Left lung (tissue), 14 donors: ENCODE measurements at places on chromosomes 2 and 18. TPM values are rescaled to one million over a fixed set of nuclear protein-coding genes. Genes with fewer than 3 reads are reported as not detected.

The NTSR2 gene
- not detected for total RNA-seq

DNA sequence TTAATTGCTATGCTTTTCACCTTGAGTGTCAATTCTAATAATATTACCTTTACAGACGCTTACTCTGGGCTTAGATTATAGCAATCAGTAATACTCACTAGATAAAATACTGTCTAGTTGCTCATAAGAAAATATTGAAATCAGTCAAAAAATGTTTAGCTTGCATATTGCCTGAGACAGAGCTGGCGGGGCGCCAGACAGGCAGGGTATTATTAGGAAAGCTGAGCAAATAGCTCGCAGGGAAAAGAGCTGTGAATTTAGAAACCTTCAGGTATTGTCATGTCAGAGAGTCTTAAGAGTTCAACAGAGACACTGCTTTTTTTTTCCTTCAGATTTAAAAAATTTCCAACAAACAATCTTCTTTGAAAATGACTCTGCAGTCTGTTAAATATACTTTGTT is 118.4 kb downstream of the MEIS1 start:
- DNase-seq, result peak; percentile 64
- peaks cover 27% of the 10 kb centered on the region for H3K4me1 ChIP-seq
- no peak overlapping the region for H3K4me3 ChIP-seq
- H3K36me3 ChIP-seq, result no peaks in the 10 kb centered on the region
- H3K27me3 ChIP-seq, result no peaks in the 10 kb centered on the region

The PAIP2B gene
- total RNA-seq, result 5.9 TPM

The DNAJC5G gene
- total RNA-seq, result not detected

DNA sequence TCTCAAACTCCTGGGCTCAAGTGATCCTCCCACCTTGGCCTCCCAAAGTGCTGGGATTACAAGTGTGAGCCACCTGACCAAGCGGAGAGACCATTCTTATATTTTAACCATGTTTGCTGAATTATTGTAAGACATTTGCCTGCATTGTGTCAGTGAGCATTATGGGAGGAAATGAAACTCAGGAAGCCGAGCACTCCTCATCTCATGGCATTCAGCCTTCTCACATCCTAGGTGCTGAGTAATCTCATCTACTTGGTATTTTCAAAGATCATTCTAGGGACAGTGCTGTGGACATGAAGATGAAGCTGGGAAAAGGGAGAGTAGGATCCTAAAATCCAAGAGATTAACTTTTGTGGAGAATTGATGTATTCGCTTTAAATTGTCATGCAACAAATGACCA is 66.1 kb downstream of the NAPG start:
- no peaks in the 10 kb centered on the region for H3K36me3 ChIP-seq
- no peak overlapping the region for H3K4me3 ChIP-seq
- H3K27ac ChIP-seq, result no peak overlapping the region
- H3K4me1 ChIP-seq, result no peaks in the 10 kb centered on the region

GRCh38 chr2:8582651-8583399 is 99.0 kb upstream of the ID2 start:
- peaks cover 28% of the 10 kb centered on the region for H3K4me1 ChIP-seq
- DNase-seq, result peak; percentile 75
- no peak overlapping the region for H3K27ac ChIP-seq
- no peaks in the 10 kb centered on the region for H3K36me3 ChIP-seq
- no peak overlapping the region for H3K4me3 ChIP-seq

DNA sequence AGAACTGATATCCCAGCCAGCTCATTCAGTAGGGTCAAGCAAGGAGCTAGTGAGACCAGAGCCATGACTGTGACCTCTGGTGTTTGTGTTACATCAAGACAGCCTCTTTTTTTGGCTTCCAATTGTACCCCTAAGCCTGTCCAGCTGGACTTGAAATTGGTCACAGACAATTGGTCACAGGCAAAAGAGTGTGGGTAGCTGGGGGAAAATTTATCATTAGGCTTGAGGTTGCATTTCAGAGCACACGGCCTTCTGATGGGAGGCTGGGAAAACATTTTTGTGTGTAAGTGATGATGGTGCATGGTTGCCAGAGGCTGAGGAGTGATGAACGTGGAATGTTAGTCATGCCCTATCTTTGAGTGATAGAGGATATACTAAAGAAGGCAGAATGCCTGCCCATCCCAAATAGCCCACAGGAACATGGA is 285.1 kb upstream of the SLC14A2 start:
- H3K4me3 ChIP-seq, result no peak overlapping the region
- no peaks in the 10 kb centered on the region for H3K27me3 ChIP-seq
- no peak overlapping the region for H3K27ac ChIP-seq
- DNase-seq, result no peak

The C2orf72 gene
- 1.1 TPM for total RNA-seq

The POLR1A gene
- 26.8 TPM for total RNA-seq

The AKAIN1 gene
- total RNA-seq, result not detected

The LIMS2 gene
- total RNA-seq, result 50.5 TPM

DNA sequence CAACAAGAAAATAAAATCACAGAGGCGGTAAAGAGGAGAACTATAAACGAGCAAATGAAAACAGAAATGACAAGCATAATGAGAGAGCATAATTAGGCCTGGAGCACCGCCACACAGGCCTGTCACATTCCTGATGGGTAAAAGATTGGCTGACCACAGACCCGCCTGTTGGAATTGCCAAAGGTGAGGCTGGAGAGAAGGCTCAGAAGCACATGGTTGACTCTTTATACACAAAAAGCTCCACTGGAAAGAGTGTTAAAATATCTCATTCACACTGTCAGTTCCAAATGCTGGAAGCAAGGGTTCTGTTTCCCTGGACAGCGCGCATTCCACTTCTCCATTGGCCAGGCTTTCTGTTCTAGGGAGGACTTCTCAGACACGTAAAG is 5.9 kb upstream of the LGALSL start:
- no peak for DNase-seq
- no peaks in the 10 kb centered on the region for H3K27me3 ChIP-seq
- H3K4me3 ChIP-seq, result no peak overlapping the region
- H3K4me1 ChIP-seq, result no peaks in the 10 kb centered on the region
- H3K36me3 ChIP-seq, result no peaks in the 10 kb centered on the region
- no peak overlapping the region for H3K27ac ChIP-seq

The IL1RL1 gene
- total RNA-seq, result 3.7 TPM

DNA sequence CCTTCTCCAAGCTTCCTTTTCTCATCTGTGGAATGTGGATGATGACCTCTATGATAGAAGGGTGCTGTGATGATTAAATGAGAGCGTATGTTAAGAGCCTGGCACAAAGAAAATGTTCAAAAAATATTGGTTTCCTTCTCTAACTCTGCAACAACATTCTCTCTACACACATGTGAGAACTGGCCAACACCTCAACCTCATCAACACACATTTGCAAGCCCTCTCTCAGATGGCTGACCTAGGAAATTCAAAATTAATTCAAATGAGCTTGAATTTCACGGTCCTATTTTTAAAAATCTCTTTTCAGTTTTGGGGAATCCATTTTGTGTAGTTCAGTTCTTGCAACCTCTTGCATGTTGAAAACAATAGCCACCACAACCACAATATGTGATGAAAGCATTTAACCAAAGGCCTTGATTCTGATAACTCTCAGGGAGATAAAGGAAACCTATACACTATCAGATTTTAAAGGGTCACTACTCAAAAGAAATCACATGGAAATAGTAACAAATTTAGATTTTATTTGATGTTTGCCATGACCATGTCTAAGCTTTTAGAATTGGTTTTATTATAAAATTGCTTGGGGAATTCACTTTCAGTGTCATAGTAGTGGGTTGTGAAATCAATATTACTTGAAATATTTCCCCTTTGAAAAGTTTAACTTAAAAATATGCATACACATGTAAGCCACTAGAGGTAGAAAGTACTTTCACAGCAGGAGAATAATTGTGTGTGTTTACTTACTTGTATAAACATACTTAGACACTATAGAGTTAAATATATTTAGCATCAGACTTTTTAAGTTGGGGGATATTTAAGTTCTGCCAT is 16.6 kb upstream of the NABP1 start:
- no peak overlapping the region for H3K27ac ChIP-seq
- H3K36me3 ChIP-seq, result no peaks in the 10 kb centered on the region
- no peak overlapping the region for H3K4me3 ChIP-seq
- no peak for DNase-seq
- no peaks in the 10 kb centered on the region for H3K27me3 ChIP-seq

DNA sequence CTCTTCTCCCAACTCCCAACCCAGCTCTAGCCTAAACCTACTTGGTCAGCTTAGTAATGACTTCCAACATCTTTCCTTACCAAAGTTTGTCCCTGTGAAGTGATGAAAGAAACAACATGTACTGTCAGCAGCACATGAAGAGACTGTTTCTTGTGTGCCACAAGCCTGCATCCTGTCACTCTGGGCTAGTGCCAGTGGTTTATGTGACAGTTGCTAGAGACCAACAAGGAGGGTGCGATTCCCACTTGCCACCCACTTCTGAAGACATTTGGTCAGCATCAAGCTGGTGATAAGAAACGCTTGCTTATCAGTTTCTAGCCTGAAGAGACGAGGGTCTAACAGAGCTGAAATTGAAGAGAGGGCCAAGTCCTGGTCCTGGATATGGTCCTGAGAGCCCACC is 132.6 kb downstream of the COL4A4 start:
- H3K27ac ChIP-seq, result no peak overlapping the region
- no peak for DNase-seq
- no peak overlapping the region for H3K4me3 ChIP-seq
- H3K36me3 ChIP-seq, result no peaks in the 10 kb centered on the region

The OR6B2 gene
- total RNA-seq, result not detected

The CRYGC gene
- not detected for total RNA-seq

The ALPP gene
- total RNA-seq, result 3.1 TPM

DNA sequence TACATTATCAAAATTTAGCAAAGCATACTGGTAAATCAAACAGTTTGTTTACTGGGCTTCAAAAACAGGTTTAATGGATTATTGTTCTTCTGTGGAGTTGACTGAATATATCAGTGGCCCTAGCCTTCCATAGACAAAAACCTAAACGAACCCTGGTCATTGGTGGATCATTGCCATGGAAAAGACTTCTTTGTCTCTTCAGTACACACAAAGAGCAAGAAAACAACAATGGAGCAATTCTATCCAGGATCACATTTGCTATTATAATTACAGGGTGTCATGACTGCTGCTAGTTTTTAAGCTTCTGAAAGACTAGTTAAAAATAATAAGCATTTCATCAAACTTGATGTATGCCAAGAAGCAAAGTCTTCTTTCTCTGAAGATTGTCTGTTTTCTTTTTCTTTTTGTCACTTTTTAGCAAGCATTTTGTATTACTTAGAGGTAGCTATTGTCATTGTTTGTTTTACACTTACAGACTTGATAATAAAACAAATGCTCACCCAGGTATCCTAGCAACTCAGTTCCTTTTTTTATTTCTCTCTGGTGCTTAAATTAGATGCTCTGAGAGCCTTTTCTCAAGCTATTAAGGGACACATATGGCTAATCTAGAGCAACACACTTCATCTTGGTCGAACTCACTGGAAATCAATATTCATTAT is 1228.7 kb upstream of the DDX18 start:
- no peaks in the 10 kb centered on the region for H3K4me1 ChIP-seq
- H3K36me3 ChIP-seq, result no peaks in the 10 kb centered on the region
- no peaks in the 10 kb centered on the region for H3K27me3 ChIP-seq

The LDAH gene
- 21.2 TPM for total RNA-seq

DNA sequence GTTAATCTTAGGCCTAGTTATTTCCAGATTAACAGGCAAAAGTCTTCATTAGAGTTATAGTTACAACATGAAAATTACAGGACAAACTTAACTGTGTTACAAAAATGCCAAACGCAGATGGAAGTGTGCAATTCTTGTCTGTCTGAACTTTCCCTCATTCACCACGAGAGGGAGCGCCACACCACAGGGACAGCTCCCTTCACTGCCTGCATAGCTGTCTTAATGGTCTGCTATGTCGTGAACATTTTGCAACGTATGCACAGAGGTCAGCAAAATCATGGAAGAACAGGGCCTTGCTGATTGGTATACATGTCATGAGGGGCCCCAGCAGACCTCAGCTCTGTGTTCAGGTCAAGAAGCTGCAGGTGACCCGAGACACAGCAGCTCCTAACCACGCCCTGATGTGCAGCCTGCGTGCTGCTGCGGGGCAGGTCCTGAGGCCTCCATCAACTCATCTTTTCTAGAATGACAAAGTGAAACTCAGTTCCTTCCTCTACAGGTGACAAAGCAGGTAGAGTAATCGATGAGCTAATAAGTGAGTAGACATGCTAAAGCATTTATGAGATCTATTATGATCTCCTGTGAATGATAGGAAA is 78.8 kb upstream of the ATP8B1 start:
- H3K27ac ChIP-seq, result no peak overlapping the region
- no peaks in the 10 kb centered on the region for H3K36me3 ChIP-seq
- peak; percentile 51 for DNase-seq
- H3K27me3 ChIP-seq, result no peaks in the 10 kb centered on the region
- no peaks in the 10 kb centered on the region for H3K4me1 ChIP-seq

DNA sequence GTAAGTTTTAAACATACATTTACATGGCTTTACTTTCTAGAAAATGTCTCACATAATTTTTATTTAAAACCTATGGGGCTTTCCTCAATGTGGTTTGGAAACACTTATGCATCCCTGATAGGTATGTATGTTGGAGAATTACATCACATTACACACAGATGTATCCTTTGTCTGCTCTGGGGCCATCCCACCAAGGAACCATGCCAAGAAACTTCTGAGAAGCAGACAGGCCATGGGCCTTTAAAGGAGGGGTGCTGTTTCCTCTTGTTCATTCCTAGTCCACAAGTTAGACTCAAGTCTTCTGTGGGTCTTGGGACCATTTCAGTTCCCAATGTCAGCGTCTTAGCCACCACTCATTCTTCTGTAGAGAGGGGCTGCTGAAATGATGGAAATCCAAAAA is 162.0 kb upstream of the SETBP1 start:
- no peak overlapping the region for H3K27ac ChIP-seq
- no peak for DNase-seq
- no peak overlapping the region for H3K4me3 ChIP-seq
- no peaks in the 10 kb centered on the region for H3K4me1 ChIP-seq
- no peaks in the 10 kb centered on the region for H3K36me3 ChIP-seq

GRCh38 chr18:9436206-9436929 is 38.9 kb upstream of the RALBP1 start:
- no peaks in the 10 kb centered on the region for H3K36me3 ChIP-seq
- DNase-seq, result no peak
- no peak overlapping the region for H3K4me3 ChIP-seq
- H3K4me1 ChIP-seq, result peaks cover 6% of the 10 kb centered on the region

The TLX2 gene
- not detected for total RNA-seq

DNA sequence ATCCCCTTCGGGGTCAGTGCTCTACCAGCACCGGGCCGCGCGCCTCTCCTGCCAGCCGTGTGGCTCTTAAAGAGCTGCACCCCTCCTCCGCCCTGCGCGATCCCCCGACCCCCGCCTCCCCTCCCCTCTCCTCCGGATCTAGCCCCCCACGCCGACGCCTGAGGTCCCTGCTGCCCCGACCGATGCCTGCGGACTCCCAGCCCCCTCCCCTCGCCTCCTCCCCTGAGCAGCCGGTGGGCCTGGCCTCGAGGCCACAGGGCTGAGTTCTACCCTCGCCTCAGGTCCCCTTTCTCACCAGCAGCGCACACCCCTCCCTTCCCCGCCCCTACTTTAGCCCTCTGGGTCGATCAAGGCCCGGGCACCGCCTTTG is 5.8 kb upstream of the SIX3 start:
- no peak overlapping the region for H3K27ac ChIP-seq
- peak; percentile 65 for DNase-seq
- H3K4me1 ChIP-seq, result no peaks in the 10 kb centered on the region
- no peak overlapping the region for H3K4me3 ChIP-seq
- peaks cover 100% of the 10 kb centered on the region for H3K27me3 ChIP-seq
- H3K36me3 ChIP-seq, result no peaks in the 10 kb centered on the region

- H3K27me3 ChIP-seq, result no peaks in the 10 kb centered on the region
- H3K36me3 ChIP-seq, result no peaks in the 10 kb centered on the region
- no peaks in the 10 kb centered on the region for H3K4me1 ChIP-seq
Observed at GRCh38 chr2:80128080-80128479, 176.5 kb downstream of the LRRTM1 start.
